ENCODE measurements at places on chromosomes 6 and 20. TPM values are rescaled to one million over a fixed set of nuclear protein-coding genes. Genes with fewer than 3 reads are reported as not detected.

The GINM1 gene
- 75.5 TPM for total RNA-seq

The SASH1 gene
- 279 TPM for total RNA-seq

The ACSS1 gene
- 19.6 TPM for total RNA-seq

The RAE1 gene
- total RNA-seq: 39.5 TPM

The MICB gene
- 5.1 TPM for total RNA-seq

The BPIFB1 gene
- total RNA-seq: not detected

The RNF182 gene
- total RNA-seq: 1.3 TPM

The CDH22 gene
- not detected for total RNA-seq

The HIVEP2 gene
- 20.2 TPM for total RNA-seq

The NOX3 gene
- total RNA-seq: not detected

The PHACTR3 gene
- not detected for total RNA-seq

The MPC1 gene
- 98.5 TPM for total RNA-seq

The SKIC2 gene
- 16.1 TPM for total RNA-seq

The ADTRP gene
- total RNA-seq: 0.65 TPM

The WFDC2 gene
- total RNA-seq: not detected

The SIM1 gene
- 29.5 TPM for total RNA-seq

The ECHDC1 gene
- 120 TPM for total RNA-seq

Measured in subcutaneous adipose tissue (tissue), 4 donors.